Activated CD4-positive, alpha-beta T cell treated with anti-CD3 and anti-CD28 coated beads, Interleukin-2, amount 50 U/mL, for 4 hours (primary cell): ENCODE measurements at places on chromosomes 1 and 21.

GRCh38 chr21:34035619-34036354, 37.6 kb upstream of the MRPS6 start:
- DNase-seq: no peak

DNA sequence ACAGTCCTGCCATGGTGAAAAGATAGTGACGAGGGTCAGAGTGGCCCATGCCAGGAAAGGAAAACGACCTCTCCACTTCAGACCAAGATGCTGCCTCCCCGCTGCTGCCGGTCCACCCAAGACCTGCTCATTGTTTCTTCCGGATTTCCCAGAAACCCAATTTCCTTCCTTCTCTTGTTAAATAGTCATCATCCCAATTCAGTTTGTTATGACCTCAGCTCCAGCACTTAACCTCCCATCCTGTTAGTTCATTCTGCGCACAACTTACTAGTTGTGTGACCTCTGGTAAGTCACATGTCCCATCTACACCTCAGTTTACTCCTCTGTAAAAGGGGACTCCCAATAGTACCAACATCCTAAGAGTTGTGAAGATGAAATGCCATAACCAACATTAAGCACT, 29.9 kb upstream of the PPP1R15B start:
- DNase-seq: no peak

- DNase-seq: no peak
These were observed 55.2 kb downstream of the CD247 start for GRCh38 chr1:167463080-167463479.

DNA sequence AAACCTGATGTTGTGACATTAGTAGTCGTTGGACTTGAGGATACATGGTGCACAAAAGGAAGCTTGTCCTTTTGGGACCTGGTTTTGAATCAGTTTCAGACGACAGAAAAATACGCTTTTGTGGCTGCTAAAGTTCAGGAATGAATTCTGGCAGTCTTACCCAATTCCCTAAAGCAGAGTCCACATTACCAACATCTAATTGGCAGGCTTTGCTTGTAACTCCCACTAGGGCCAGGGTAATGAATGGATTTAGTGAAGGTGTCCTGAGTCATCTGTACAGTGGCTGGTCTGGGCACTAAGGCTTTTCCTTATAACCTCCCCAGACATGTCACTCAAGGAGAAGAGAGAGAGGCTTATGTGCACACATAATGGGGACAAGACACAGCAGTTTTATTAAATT, 66.2 kb upstream of the RNPC3 start:
- no peak for DNase-seq

DNA sequence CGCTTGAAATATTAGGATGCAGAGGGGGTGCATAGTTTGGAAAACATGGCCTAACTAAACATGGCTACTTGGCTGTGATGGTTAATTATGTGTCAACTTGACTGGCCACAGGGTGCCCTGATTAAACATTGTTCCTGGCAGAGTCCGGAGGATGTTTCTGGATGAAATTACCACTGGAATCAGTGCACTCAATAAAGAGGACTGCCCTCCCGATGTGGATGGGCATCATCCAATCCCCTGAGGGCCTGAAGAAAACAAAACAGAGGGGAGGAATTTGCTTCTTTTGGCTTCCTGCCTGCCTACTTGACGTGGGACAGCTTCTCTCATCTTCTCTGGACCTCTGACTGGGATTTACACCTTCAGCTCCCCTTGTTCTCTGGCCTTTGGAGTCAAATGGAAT, 79.1 kb upstream of the KCNE2 start:
- no peak for DNase-seq

GRCh38 chr1:206734499-206735142, 36.0 kb upstream of the IL19 start:
- DNase-seq: peak; percentile 93

- no peak for DNase-seq
These were observed 3.6 kb upstream of the SUCO start for GRCh38 chr1:172529304-172529703.

DNA sequence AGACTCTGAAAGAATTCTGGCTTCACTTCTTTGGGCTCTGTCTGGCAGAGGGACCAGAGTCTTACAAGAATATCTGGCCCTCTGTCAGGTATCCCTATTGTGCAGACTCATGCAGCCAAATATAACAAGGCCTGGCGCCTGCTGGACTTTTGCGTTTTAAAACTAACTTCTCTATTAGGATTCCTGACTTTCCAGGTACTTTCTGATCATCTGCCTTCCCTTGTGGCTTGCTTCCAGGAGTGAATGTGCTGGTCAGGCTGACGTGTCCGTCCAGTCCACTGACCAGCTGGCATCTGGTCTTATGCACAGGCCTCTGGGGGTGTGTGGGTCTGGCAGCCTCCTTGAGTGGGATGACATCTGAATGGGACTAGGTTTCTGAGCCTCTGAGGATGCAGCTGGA, 8.6 kb upstream of the RAB29 start:
- DNase-seq: no peak

DNA sequence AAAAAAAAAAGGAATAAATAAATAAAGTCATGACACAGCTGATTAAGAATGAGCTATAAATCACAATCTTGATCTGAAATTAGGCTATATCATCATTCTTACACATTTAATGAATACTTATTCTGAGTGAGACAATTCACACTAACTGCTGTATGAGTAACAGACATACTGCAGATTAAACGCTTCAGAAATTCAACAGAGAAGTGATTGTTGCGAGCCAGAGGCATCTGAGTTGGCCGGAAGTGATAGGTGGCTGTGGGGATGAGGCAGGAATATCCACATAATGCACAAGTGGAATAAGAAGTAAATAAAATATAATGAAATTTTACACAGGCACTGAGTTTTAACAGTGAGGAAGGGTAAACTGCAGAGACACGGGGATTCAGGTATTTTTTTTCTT, 142.4 kb downstream of the APP start:
- no peak for DNase-seq

DNA sequence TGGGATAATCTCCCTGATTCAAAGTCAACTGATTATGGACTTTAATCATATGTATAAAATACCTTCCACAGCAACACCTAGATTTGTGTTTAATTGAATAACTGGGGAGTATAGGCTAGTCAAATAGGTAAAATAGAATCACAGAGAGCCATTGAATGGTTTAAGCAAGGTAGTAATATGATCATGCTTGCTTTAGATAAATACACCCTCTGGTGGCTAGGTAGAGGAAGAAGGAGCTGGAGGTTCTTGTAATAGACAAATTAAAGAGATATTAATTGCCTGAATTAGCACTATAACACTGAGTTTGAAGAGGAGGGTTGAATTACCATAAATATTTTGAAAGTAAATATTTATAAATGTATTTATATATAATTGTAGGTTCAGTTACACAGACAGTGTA, 40.3 kb downstream of the DIRAS3 start:
- no peak for DNase-seq

DNA sequence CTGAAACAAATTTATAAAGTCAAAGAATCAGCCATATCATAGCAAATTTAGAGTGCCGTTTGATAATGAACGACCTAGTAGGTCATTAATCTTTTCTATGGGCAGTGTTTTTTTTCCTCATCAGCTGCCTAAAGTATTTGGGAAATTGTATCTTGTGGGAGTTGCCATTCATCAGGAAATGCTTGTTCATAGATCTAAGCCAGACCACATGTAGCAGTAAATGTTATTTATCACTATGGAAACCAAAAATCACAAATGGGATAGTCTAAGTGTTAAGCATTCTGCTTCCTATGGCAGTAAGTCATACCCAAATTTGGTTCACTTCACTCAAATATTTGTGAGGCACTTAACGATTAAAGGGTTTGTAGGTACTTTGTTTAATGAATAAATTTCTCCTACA, 52.9 kb downstream of the LRRC8D start:
- DNase-seq: no peak

GRCh38 chr1:2360588-2361364, 30.6 kb downstream of the MORN1 start:
- DNase-seq: no peak

DNA sequence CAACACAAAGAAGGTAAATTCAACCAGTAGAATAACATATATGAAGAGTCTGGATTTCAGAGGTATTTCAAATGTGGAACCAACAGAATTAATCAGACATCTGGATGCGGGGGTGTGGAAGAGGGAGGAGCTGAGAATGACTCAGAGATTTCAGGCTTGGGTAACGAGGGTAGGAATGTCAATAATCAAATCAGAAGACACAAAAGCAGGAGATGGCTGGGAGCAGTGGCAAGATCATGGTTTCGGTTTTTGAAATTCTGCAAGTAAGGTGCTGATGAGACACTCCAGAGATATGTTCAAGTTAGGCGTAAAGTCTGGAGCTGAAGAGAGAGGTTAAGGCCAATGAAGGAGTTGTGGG, 64.0 kb downstream of the PLPPR5 start:
- DNase-seq: no peak

DNA sequence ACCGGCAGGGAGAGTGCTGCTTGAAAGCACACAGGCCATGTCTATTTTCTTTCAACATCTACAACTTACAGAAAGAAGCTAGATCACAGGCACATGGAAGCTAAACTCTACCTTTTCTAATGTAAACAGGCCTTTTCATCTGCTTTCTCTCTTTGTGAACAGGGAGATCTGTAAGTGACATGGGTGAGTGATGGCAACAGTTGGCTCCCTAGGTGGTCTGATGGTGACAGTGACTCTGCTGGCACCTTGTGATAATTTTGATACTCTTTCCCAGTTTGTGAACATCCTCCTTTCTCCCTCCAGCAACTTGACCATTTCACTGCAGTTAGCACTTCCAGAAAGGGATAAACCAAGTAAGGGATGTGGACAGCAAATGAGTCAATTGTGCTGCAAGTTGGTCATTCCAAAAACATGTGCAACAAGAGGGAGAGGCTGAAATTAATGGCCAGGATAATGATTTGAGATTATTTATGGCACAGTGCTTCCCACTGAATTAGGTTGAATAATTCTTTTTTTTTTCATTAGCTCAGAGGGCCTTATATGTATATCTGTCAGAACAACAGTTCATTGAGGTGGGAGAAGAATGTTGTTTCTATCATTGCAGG, 89.5 kb downstream of the XCL2 start:
- DNase-seq: no peak

DNA sequence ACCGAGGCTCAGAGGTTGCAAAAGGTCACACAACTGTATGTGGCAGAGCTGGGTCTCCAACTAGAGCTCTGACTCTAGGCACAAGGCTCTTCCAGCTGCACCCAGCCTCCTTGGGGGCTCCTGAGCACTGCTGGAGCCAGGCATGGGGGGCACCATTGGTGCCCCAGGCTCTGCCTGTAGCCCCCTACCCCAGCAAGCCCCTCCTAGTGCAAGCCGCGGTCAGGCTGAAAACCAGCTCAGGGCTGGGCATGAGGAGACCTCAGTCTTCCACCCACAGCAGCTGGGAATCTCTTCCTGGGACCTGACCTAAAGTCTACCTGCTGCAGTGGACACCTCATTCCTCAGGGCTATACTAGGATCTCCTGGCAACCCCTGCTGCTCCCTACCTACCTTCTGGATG, 14.6 kb downstream of the TNNT2 start:
- DNase-seq: no peak

GRCh38 chr1:170675865-170676264, 11.9 kb downstream of the PRRX1 start:
- no peak for DNase-seq

DNA sequence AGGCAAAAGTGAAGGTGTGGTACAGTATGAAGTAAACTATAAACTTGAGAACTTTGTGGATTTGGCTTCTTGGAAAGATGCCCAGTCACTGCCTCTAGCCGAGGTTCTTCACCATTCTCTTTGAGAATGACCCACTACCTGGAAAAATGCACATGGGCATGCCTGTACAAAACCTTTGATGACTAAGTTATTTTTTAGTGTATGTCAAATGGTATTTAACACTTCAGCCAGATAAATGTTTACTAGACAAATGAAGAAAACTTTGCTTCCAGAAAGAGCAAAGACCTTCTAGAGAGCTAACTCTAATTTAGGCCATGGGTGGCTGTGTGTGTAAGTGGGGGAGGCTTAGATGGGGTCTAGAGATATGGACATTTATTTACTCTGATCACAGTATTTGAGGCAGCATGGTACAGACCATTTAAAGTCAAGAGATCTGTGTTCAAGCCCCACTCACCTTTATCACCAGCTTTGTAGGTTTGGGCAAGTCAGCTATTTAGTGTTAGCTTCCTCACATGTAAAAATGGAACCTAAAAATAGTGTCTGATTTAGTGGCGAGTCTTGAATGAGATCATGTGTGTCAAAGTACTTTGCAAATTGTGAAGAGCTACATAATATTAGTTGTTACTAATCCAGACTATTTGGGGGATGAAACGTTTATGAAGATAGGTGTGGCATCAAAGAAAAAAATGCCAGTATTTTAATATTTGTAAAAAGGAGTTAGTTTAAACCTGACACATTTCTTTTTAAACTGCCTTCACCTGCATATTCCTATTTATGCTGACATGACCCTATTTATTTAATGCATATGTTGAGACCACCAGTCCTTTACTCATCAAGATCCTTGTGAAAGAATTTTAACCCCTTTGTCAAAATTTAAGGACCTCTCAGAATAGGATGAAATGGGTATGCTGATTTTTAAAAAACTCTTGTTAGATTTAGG, 20.2 kb downstream of the NFYC start:
- DNase-seq: no peak

DNA sequence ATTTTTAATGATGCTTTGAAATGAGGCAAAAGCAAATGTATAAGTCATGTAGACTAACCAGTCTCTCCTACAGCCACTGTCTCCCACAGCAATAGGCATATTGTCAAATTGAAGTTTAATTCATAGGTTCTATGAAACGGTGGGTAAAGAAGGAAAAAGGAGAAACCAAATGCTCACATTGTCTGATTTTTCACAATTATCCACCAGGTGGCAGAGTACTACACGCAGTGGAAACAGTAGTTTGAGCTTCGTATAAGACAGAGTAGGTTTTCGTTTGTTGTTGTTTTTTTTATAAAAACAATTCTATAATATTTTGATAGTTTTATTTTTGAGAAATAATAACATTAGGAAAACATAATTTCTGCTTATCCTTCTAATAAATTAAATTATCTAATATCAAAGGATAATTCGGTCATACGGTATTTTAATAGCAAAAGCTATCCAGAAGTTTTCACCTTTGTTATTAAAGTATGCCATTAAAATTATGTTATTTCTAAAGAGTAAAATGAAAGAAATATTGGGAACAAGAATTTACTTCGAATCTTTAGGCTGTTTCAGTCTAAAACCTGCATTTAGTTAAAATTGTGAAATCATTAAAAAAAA, 39.1 kb downstream of the TYW3 start:
- DNase-seq: no peak
